NCI-H2107 (cell line): ENCODE measurements at places on chromosomes 4 and X.

GRCh38 chr4:183398298-183399125 is 45.9 kb upstream of the CDKN2AIP start:
- peak; percentile 5 for DNase-seq

DNA sequence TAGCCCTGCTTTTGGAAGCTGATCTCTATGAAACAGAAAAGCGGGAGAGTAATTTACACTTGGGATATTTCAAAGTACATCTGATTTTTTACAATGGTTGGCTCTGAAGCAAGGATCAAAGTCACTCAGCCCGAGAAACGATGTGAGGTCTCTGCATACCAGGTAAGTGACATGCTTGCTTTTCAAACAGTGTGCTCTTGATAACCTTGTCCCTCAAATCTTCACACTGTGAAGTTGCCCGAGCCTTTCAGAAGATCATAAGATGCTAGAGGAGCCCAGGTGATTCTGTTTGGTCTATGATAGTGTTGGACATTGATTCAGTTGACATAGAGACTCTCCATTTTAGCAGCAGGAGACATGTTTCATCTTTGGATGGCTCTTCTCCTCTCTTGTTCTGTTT is 47.1 kb upstream of the KLHL34 start:
- DNase-seq: no peak

DNA sequence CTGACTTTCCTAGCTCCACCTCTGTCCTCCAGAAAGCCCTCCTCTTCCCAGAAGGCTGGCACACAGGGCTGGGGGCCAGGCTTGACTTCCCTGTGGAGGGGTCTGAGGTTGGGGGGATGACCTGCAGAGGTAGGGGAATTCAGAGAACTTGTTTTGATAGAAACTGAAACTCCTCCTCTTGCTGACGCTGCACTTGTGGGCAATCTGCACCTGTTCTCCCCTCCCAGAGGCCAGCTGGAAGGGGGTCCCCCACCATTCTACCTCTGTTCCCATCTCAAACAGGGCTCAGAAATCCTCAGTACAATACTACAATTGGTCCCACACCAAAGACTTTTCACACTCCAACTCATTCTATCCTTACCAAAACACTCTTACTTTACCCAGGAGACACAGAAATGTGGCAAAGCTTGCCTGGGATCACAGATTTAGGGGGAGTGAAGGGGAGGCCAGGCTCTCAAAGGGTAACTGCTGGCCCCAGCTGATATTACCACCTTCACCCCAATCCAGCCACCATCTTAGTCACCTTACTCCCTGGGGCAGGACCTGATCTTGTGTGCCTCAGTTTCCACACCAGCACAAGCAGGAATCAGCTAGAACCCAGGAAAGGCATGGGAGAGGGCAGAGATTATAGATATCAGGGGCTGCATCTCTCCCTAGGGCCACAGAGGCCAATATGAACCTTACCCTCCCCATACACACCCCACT is 18.5 kb downstream of the OTUD5 start:
- no peak for DNase-seq

GRCh38 chrX:21715825-21716224 is 42.1 kb downstream of the SMPX start:
- no peak for DNase-seq

- no peak for DNase-seq
These were observed 283.7 kb downstream of the PACRGL start for GRCh38 chr4:20983763-20984575.

GRCh38 chr4:80070880-80071603 is 2.0 kb downstream of the ANTXR2 start:
- DNase-seq: no peak

- DNase-seq: no peak
These were observed 645.0 kb downstream of the PCDH7 start for GRCh38 chr4:31365006-31365690.

DNA sequence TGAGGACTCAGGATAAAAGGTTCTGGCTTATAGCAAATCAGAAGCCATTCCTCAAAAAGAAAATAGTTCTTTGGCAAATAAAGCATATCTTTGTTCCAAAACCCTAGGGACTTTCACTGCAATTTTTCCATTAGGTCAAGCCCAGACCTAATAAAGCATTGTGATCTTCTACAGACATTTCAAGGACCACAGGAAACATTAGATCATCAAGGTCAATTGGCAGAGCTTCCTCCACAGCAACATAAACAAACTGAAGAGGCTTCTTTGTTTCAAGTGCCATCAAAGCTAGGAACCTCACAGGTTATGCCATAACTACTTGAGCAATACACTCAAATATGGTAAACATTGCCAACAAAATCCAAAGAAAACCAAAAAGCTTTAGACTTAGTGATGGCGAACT is 144.9 kb downstream of the ANXA5 start:
- no peak for DNase-seq

DNA sequence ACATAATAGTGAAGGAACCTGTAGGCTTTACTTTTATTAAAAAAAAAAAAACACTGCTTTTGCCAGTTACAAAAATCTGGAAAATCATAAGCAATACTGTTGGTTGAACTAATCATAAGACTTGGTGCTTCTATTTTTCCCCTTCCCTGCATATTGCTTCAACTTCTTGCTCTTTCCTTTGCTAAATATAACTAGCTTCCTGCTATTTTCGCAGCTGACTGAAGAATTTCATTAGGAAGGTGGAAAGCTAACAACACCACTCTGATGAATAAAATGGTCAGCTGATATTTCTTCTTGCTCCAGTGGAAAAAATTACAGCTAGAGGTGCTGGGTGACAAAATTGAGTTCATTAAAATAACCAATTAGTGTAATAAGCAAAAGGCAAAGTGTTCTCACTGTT is 39.3 kb downstream of the MEPE start:
- DNase-seq: no peak

- peak; percentile 30 for DNase-seq
These were observed 235.9 kb downstream of the RPA4 start for GRCh38 chrX:97119474-97120109.

- DNase-seq: no peak
These were observed 219.6 kb upstream of the DIAPH2 start for GRCh38 chrX:96464880-96465558.

GRCh38 chr4:147430111-147430510 is 50.8 kb upstream of the EDNRA start:
- DNase-seq: no peak

DNA sequence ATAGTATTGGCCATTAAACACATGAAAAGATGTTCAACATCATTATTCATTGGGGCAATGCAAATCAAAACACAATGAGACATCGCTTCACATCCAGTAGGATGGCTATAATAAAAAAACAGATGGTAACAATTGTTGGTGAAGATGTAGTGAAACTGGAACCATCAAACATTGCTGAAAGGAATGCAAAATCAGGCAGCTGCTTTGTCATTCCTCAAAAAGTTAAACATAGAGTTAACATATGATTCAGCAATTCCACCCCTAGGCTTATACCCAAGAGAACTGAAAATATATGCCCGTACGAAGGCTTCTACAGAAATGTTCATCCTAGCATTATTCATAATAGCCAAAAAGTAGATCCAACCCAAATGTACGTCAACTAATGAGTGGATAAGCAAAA is 144.0 kb upstream of the NAP1L5 start:
- no peak for DNase-seq

- DNase-seq: no peak
These were observed 21.3 kb downstream of the DCTD start for GRCh38 chr4:182895791-182896292.

- no peak for DNase-seq
These were observed 4.2 kb downstream of the VSIG4 start for GRCh38 chrX:66035667-66036066.

- DNase-seq: no peak
These were observed 12.3 kb upstream of the NAA11 start for GRCh38 chr4:79338148-79338547.

GRCh38 chrX:41090568-41091238 is 5.5 kb downstream of the USP9X start:
- no peak for DNase-seq

DNA sequence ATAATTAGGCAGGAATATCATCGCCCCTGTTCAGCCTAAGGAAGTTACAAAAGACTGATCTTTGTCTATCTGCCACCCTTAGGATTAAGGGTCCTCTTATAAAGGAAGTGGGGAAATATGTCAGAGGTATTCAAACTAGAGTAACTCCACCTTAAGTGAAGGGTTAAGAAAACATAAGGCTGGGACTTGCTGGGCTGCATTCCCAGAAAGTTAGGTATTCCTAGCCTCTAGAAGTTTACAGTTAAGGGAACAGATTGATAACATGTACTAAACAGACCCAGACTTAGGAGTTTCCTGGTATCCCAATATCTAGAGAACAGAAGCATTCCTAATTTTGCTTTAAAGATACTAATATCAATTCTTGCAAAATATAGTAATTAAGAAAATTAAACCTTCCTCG is 6.0 kb downstream of the CXCL2 start:
- no peak for DNase-seq

- DNase-seq: no peak
These were observed 132.6 kb upstream of the ANK2 start for GRCh38 chr4:112916868-112917267.

DNA sequence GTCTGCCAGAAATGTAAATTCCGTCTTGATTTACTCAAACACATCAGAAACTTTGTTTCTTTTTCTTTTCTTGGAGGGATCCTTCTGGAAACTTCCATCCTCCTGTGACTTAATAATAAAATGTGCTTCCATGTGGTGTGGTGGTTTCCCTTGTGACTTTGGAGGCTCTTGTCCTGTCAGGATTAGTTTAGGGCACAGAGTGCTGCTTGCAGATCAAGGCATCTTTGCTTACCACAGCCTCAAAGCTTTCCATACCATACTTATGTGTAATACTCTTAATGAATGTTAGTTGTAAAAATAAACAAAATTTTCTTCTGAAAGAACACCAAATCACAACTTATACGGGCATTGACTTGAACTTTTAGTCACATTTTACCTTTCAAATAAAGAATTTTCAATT is 27.4 kb downstream of the GBA3 start:
- DNase-seq: no peak

DNA sequence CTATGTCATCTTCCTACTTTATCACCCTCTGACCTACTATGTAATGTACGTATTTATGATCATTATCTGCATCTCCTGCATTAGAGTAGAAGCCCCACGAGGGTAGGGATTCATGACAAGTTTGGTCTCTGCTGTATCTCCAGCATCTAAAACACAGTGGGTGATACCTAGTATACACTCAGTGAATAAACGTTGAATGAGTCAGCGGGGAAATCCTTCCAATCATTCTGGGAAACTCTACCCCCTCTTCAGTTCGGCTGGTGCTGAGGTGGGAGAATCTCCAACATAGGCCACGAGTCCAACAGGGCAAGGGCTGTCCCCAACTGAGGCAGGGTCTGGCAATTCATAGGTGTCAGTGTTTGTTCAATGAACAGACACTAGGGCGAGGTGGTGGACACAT is 74.4 kb upstream of the EFNB1 start:
- no peak for DNase-seq
